ENCODE measurements at places on chromosomes 1 and 21. TPM values are rescaled to one million over a fixed set of nuclear protein-coding genes. Genes with fewer than 3 reads are reported as not detected.
A peak's percentile ranks its signal among the peaks of the same experiment; 100 is the strongest.

AMY2B gene
- total RNA-seq = 8.5 TPM

S100A7A gene
- not detected for total RNA-seq

SLC45A3 gene
- not detected for total RNA-seq

CD2 gene
- 206 TPM for total RNA-seq

CYP4X1 gene
- not detected for total RNA-seq

CYP4Z1 gene
- not detected for total RNA-seq

- H3K4me3 ChIP-seq = peak overlapping the region; percentile 5
- no peaks in the 10 kb centered on the region for H3K27me3 ChIP-seq
- peak; percentile 37 for DNase-seq
- H3K36me3 ChIP-seq = peaks cover 68% of the 10 kb centered on the region
- H3K4me1 ChIP-seq = peaks cover 68% of the 10 kb centered on the region
Observed at GRCh38 chr1:8409106-8409505, 91.2 kb downstream of the SLC45A1 start.

GRCh38 chr21:42262831-42263231 lies 43.9 kb downstream of the ABCG1 start:
- no peak overlapping the region for H3K4me3 ChIP-seq
- H3K27me3 ChIP-seq = no peaks in the 10 kb centered on the region
- peaks cover 23% of the 10 kb centered on the region for H3K4me1 ChIP-seq
- H3K27ac ChIP-seq = no peak overlapping the region

DNA sequence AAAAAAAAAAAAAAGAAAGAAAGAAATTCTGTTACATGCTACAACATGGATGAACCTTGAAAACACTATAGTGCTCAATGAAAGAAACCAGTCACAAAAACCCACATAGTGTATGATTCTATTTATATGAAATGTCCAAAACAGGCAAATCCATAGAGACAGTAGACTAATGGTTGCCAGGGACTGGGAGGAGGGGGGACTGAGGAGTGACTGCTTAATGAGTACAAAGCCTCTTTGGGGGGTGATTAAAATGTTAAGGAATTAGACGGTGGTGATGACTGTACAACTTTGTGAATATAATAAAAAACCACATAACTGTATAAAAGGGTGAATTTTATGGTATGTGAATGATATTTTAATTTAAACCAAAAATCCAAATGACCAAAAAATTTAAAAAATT lies 116.0 kb upstream of the GUCA2B start:
- DNase-seq = no peak
- no peaks in the 10 kb centered on the region for H3K36me3 ChIP-seq
- no peak overlapping the region for H3K4me3 ChIP-seq
- peaks cover 34% of the 10 kb centered on the region for H3K4me1 ChIP-seq

DNA sequence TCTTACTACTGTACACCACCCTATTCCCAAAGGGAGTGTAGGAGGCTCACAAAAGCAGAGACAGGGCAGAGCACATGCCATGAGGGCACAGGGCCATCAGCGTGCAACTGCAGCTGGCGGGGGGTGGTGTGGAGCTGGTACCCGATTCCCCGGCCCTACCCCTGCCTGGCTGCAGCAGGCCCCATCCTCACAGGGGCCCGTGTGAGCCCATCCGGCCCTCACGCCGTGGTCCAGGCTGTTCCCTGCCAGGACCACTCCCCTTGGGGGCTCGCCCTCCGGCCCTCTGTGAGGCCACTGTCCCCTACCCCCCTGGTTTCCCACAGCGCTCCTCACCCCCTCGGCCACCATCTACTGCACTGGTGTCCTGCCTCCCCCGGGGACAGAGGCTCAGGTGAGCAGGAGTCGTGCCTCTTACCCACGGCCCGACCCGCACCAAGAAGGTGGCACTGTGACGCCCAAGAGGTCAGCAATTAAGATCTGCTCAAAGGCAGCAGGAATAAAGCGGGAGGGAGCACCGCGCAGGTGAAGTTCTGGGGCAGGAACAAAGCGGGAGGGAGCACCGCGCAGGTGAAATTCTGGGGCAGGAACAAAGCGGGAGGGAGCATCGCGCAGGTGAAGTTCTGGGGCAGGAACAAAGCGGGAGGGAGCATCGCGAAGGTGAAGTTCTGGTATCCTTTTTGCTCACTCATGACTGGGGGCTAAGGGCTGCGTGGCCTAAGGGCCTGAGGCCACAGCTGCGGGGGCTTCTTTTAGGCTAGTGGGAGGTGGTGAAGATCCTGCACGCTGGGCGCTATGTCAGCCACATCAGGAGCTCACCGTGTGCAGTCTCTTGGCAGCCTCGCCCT lies 3.9 kb downstream of the POFUT2 start:
- H3K36me3 ChIP-seq = peaks cover 28% of the 10 kb centered on the region
- H3K27me3 ChIP-seq = no peaks in the 10 kb centered on the region
- no peak overlapping the region for H3K4me3 ChIP-seq

- H3K4me1 ChIP-seq = peaks cover 22% of the 10 kb centered on the region
- no peak overlapping the region for H3K4me3 ChIP-seq
- H3K27me3 ChIP-seq = no peaks in the 10 kb centered on the region
- no peak for DNase-seq
- peaks cover 8% of the 10 kb centered on the region for H3K36me3 ChIP-seq
- no peak overlapping the region for H3K27ac ChIP-seq
Observed at GRCh38 chr21:29005696-29006095, 13.0 kb upstream of the LTN1 start.

DNA sequence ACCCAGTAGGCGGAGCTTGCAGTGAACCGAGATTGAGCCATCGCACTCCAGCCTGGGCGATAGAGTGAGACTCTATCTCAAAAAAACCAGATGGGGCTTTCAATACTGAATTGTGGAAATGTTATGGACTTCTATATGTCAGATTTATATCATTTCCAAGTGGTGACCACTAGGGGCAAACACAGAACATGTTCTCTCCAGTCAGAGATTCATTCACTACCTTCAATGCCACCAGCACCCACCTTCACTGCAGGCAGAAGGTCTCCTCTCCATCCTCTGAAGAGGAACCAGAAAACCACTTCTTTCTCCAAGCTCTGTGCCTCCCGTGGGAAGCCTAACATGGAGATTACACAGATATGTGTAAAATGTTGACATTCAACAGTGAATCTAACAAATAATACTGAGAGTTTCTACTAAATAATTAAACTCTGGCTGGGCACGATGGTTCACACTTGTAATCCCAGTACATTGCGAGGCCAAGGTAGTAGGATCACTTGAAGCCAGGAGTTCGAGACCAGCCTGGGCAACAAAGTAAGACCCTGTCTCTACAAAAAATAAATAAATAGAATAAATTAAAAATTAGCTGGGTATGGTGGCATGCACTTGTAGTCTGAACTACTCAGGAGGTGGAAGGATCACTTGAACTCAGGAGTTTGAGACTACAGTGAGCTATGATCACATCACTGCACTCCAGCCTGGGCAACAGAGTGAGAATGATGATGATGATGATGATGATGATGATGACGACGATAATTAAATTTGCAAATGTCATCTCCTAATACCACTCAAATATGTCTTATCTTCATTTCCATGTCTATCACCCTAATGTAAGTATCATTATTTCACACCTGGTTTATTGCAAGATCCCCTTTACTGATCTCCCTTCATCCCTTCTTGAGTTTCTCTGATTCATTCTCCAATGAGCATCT lies 151.1 kb downstream of the ZNF281 start:
- no peak overlapping the region for H3K27ac ChIP-seq
- H3K36me3 ChIP-seq = no peaks in the 10 kb centered on the region
- H3K4me1 ChIP-seq = peaks cover 8% of the 10 kb centered on the region
- H3K4me3 ChIP-seq = no peak overlapping the region

DNA sequence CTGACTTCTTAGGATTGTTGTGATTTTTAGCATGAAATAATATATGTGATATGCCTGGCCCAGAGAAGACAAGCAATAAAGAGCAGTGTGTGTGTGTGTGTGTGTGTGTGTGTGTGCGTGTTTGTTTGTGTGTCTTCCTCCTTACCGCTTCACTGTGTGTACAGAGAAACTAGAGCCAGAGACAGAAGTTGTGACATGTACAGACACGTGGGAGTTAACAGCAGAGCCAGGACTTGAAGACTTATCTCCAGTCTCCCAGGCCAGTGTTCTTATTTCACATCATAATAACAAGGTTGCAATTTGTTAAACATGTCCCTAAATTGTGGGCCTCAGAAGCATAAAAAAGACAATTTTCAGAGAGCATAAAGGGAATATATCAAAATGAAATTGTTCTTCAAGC lies 192.0 kb upstream of the JUN start:
- no peaks in the 10 kb centered on the region for H3K36me3 ChIP-seq
- no peak overlapping the region for H3K27ac ChIP-seq
- peaks cover 3% of the 10 kb centered on the region for H3K27me3 ChIP-seq
- H3K4me3 ChIP-seq = no peak overlapping the region
- peaks cover 23% of the 10 kb centered on the region for H3K4me1 ChIP-seq
- DNase-seq = no peak

All from activated CD4-positive, alpha-beta T cell treated with anti-CD3 and anti-CD28 coated beads, Interleukin-2, amount 10 ng/mL, durations not matched to agents 7 days and 5 days (primary cell).